ENCODE measurements at places on chromosomes 12 and 14.

DNA sequence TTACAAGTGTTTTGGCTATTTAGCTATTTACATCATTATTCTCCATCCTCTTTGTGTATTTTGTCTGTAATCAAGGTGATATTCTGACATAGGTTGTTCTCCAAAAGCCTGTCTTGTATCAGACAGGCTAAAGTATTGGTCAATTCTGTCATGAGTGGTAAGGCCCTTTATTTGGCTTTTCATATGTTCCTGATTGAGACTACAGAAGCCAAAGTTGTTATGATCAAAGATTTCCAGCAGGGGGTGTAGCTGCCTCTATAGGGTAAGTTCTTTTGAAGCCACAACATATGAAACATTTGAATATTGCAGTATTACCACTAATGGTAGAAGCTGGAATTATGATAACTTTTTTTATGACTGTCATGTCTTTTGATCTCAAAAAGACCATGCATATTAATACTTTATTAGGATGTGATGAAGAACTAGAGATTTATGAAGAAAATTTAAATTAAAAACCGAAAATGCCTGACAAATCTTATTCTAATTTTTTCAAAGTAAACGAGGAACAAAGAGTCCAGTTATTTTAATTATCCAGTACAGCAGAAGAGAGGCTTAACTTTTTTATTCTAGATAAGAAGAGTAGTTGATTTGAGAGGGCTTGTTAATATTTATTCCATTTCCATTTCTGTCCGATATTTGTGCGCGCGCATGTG is 3.4 kb upstream of the ARHGAP5 start:
- peak; percentile 20 for DNase-seq

DNA sequence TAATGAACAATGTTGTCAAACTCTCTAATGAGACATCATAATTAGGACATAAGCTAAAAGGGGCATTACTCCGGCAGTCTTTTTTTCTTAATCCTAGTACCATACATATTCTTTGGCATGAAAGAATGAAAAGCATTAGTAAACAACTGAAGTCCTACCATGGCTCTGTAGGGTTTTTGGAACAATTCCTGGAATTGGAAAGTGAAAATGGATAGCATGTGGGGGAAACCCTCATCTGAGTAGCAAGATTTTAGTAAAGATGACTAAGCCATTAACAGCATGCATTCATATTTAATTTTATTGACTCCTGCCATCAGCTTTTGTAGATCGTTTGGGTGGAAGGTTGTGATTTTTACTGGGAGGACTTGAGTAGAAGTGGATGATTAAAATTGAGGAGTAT is 216.2 kb upstream of the PDZRN4 start:
- DNase-seq = no peak

DNA sequence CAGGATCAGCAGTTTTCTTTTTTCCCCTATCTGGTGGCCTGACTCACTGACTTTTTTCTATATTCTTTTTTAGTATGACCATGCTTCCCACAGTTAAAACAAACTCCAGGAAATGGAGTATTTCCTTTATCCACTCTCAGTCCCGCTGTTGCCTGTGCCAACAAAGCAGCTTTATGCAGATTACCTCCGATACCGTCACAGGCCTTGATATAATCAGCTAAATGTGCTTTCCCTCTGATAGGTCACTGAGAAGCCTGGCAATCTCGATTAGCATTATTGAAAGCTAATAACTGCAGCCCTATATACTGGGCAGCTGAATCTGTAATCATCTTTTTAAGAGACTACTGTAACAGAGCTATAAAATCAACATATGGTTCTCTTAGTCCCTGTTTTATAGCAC is 243.6 kb downstream of the KIF21A start:
- no peak for DNase-seq

DNA sequence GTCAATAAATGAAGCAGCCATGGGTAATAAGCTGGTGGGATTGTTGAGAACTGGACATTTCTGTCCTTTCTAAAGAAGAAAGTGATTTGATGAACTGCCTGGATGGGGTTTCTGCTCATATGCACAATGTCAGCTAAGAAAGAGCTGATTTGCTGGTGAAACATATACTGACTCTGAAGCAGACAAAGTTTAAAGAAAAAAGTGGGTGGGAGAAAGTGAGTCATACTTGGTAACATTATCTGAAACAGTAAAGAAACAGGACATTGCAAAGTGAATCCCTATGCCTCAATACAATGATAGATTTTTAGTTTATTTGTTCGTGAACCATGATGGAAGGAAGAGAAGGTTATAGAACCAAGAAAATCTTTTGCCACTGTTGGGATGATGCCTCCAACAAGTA is 95.6 kb upstream of the DNM1L start:
- no peak for DNase-seq

- no peak for DNase-seq
Observed at GRCh38 chr12:110002676-110003515, 3.7 kb downstream of the ANKRD13A start.

- no peak for DNase-seq
Observed at GRCh38 chr12:103455020-103455763, 40.6 kb downstream of the C12orf42 start.

- DNase-seq = no peak
Observed at GRCh38 chr12:66516133-66516532, 162.7 kb downstream of the GRIP1 start.

GRCh38 chr12:88253371-88253978 is 111.4 kb downstream of the TMTC3 start:
- no peak for DNase-seq

DNA sequence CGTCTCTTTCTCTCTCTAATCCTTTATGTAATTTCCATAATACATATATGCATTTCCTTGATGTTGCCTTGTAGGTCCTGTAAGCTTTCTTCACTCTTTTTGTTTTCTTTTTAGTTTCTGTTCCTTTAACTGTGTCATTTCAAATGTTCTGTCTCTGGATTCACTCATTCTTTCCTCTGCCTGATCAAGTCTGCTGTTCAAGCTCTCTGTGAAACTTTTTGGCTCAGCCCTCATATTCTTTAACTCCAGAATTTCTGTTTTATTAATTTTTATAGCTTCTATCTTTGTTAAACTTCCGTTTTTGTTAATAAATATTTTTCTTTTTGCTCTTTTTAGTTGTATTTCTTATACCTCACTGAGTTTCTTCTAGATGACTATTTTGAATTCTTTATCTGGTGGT is 321.3 kb upstream of the LMO3 start:
- no peak for DNase-seq

DNA sequence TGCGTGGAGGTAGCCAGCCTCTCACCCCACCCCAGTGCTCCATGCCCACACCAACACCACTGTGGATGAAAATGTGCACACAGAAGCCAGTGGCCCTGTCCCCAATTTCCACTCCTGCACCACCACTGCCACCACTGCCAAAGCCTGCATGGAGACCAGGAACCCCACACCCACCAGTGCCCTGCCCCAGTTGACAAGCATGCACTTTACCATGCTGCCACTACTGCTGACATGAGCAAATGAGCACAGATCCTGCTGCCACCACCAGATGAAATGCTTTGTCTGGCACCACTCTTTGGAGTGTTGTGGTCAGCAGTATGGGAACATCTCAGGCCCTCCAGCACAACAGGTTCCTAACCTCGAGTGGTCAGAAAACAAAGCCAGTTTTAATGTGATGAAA is 104.1 kb downstream of the ATXN7L3B start:
- DNase-seq = no peak

DNA sequence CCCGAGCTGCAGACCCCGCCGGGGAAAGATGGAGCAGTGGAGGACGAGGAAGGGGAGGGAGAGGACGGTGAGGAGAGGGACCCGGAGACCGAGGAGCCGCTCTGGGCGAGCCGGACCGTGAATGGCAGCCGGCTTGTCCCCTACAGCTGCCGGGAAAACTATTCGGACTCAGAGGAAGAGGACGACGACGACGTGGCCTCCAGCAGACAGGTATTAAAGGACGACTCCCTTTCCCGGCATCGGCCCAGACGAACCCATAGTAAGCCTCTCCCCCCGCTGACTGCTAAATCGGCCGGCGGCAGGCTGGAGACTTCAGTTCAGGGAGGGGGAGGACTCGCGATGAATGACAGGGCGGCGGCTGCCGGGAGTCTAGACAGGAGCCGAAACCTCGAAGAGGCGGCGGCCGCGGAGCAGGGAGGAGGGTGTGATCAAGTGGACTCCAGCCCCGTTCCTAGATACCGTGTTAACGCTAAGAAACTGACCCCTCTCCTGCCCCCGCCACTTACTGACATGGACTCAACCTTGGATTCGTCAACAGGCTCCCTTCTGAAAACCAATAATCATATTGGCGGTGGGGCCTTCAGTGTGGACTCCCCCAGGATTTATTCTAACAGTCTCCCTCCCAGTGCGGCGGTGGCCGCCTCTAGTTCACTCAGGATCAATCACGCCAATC is 962 bp downstream of the LEMD3 start:
- DNase-seq = peak; percentile 67

- DNase-seq = no peak
Observed at GRCh38 chr12:130186651-130187268, 24.5 kb downstream of the FZD10 start.

GRCh38 chr12:132788375-132789098 is 26.9 kb upstream of the ANKLE2 start:
- no peak for DNase-seq

GRCh38 chr12:6032726-6033125 is 87.7 kb upstream of the ANO2 start:
- no peak for DNase-seq

DNA sequence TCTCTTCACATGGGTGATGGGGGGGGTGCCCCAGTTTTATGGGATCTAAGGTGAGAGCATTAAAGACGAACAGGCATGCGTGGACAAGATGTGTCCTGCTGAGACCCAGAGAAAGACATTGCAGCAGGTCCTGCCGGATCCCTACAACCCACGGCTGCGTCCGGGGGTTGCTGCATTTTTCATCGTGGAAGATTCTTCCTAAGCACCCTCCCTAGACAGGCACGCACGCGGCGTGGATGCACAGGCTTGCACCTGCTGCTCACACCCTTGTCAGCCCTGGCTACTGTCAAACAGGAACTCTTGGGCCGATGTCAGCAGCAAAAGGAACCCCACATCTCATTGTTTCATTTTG is 280.6 kb upstream of the RTL1 start:
- DNase-seq = no peak

- no peak for DNase-seq
Observed at GRCh38 chr12:108446766-108447165, 68.3 kb upstream of the FICD start.

DNA sequence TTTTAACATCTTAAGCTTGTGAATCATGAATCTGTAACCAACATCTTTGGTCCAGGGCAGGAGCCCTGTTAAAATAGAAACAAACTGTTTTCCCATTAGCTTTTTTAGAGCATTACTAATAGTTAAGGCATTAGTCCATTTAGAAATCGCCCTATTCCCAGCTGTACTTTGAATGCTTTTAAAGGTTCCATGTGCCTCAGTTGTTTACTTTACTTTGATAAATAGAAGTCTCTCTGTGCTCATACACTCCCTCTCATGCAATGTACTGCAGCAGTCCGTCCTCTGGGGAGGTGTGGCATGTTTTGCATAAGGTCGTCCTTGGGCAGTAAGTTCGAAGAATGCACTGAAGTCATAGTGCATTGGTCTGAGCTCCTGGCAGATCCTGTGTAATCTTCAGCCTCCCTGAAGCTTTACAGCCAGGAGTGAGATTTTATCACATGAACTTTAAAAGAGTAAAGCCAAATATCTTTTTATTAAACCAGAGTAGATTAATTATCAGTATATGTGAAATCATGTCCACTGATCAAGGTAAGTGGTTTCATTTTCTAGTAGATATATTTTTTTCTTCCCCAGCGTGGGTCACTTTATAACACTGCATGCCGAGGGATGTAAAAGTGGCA is 134.7 kb downstream of the FGD4 start:
- DNase-seq = no peak

DNA sequence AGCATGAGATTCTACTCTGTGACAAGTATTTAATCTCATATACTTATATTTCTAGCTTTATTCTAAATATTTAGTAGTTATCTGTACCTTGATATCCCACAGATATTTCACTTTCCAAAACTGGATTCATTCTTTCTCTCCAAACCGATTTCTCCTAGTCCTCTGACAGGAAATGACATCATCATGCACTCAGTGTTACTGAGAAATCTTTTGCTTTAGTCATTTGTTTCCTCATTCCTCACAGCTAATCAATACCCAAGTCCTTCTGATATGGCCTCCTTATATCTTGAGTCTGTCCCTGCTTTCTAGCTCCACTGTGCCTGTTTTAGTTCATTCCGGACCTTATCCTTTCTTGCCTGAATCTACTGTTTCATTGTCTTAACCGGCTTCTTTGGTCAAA is 39.4 kb upstream of the E2F7 start:
- DNase-seq = no peak

GRCh38 chr12:103495469-103496456 is at the start of gene C12orf42:
TSS of gene C12orf42 (minus strand) at chr12:103495968. CDS start at chr12:103478426, 17,542 bp downstream.
- DNase-seq = peak; percentile 81

GRCh38 chr12:34403706-34404376 is 381.5 kb downstream of the ALG10 start:
- peak; percentile 3 for DNase-seq

DNA sequence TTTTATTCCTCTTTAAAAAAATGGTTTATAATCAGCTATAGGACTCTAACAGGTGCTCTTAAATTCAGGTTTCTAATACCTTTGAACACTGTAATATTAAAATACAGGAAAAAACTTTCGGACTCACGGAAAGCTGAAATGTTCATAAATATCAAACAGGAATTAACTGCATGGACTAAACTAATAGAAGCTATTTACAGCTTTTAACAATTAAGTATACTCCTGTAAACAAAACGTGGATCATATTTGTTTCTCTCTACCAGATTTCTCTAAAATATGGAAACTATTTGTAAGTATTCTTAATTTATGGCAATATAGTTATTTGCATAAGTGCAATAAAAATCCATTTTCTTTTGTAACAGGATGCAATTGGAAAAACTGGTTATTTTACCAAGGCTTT is 108.9 kb upstream of the RESF1 start:
- DNase-seq = no peak

GRCh38 chr14:75217508-75218206 is 41.2 kb upstream of the TMED10 start:
- DNase-seq = no peak

DNA sequence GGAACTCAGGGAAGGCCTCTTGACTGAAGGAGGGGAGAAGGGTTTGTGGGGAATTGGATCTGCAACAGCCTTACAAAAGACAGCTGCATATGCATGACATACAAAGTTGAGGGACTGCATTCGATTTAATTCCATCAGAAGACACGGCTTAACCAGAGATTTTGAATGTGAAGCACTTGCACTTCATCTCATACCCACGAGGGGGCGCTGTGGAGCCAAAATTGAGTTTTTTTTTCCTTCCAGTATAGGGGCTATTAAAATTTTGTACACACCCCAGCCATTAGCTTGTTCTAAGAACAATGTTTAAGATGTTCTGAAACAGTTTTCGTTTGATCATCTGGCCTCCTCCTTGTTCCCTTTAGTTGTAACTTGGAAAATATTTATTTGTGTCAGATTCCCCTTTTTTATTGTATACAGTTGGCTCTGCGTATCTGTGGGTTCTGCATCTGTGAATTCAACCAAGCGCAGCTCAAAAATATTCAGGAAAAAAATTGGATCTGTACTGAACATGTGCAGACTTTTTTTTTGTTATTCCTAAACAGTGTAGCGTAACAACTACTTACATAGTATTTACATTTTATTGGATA is 1.6 kb downstream of the SUDS3 start:
- DNase-seq = peak; percentile 67

Data from WTC11 (cell line).